ENCODE measurements at places on chromosomes 5 and 9. TPM values are rescaled to one million over a fixed set of nuclear protein-coding genes. Genes with fewer than 3 reads are reported as not detected.

The BTNL3 gene
- not detected for total RNA-seq

The OR1Q1 gene
- not detected for total RNA-seq

The TSPAN17 gene
- 52.3 TPM for total RNA-seq

The ROPN1L gene
- total RNA-seq, result 2.9 TPM

The ZDHHC11B gene
- 1.5 TPM for total RNA-seq

The UBE2QL1 gene
- total RNA-seq, result 0.72 TPM

The IFNA2 gene
- not detected for total RNA-seq

The RAI14 gene
- total RNA-seq, result 68.0 TPM

The WDR31 gene
- total RNA-seq, result 1.1 TPM

The PNPLA7 gene
- total RNA-seq, result 0.59 TPM

The AIF1L gene
- total RNA-seq, result 1.7 TPM

The SLC25A48 gene
- not detected for total RNA-seq

The TMEM8B gene
- total RNA-seq, result 3.5 TPM

The CDH10 gene
- total RNA-seq, result 0.15 TPM

The RANBP17 gene
- 2.4 TPM for total RNA-seq

The GMCL2 gene
- not detected for total RNA-seq

The CLIC3 gene
- total RNA-seq, result 5.2 TPM

The ZNG1C gene
- total RNA-seq, result 52.7 TPM

The TRIM36 gene
- 1.5 TPM for total RNA-seq

The BTNL9 gene
- 1.2 TPM for total RNA-seq

Measured in A549 treated with Mapracorat at 1 μM for 4 hours (cell line).